Activated CD8-positive, alpha-beta T cell treated with anti-CD3 and anti-CD28 coated beads for 36 hours (primary cell): ENCODE measurements at places on chromosomes 3 and 15. TPM values are rescaled to one million over a fixed set of nuclear protein-coding genes. Genes with fewer than 3 reads are reported as not detected.

MME gene
- not detected for total RNA-seq

TMF1 gene
- 38.9 TPM for total RNA-seq

ITPKA gene
- 4.7 TPM for total RNA-seq

CTXN2 gene
- not detected for total RNA-seq

HTR3E gene
- total RNA-seq, result not detected

FRMD5 gene
- 0.25 TPM for total RNA-seq

GOLGA6D gene
- not detected for total RNA-seq

HEG1 gene
- total RNA-seq, result 25.8 TPM

TPRG1 gene
- 3.0 TPM for total RNA-seq

RPLP1 gene
- 2,583 TPM for total RNA-seq

GOLGA8G gene
- total RNA-seq, result not detected

NUP210 gene
- total RNA-seq, result 142 TPM

STAG1 gene
- total RNA-seq, result 32.5 TPM

AMOTL2 gene
- not detected for total RNA-seq

GOLGA6L7 gene
- not detected for total RNA-seq

ZNF774 gene
- total RNA-seq, result 1.4 TPM

CASR gene
- total RNA-seq, result not detected

ZNF197 gene
- total RNA-seq, result 11.6 TPM

GOLGA8H gene
- total RNA-seq, result 0.31 TPM

SSR3 gene
- 175 TPM for total RNA-seq

COMMD4 gene
- total RNA-seq, result 67.1 TPM

CPLX3 gene
- not detected for total RNA-seq

P4HTM gene
- total RNA-seq, result 24.8 TPM

DLL4 gene
- not detected for total RNA-seq

NPAP1 gene
- not detected for total RNA-seq

P2RY13 gene
- not detected for total RNA-seq

B3GALNT1 gene
- 3.2 TPM for total RNA-seq

NAALADL2 gene
- 0.60 TPM for total RNA-seq

PLA2G4D gene
- not detected for total RNA-seq

REC114 gene
- not detected for total RNA-seq

ARNT2 gene
- total RNA-seq, result not detected

SCAMP5 gene
- total RNA-seq, result 1.1 TPM

TBCCD1 gene
- total RNA-seq, result 10.8 TPM

CACNA1D gene
- not detected for total RNA-seq

IGSF11 gene
- 0.07 TPM for total RNA-seq

CRYBG3 gene
- 4.9 TPM for total RNA-seq

CSTA gene
- not detected for total RNA-seq

SH3GL3 gene
- total RNA-seq, result not detected

NTRK3 gene
- not detected for total RNA-seq
